ENCODE measurements at places on chromosomes 11 and 22.

DNA sequence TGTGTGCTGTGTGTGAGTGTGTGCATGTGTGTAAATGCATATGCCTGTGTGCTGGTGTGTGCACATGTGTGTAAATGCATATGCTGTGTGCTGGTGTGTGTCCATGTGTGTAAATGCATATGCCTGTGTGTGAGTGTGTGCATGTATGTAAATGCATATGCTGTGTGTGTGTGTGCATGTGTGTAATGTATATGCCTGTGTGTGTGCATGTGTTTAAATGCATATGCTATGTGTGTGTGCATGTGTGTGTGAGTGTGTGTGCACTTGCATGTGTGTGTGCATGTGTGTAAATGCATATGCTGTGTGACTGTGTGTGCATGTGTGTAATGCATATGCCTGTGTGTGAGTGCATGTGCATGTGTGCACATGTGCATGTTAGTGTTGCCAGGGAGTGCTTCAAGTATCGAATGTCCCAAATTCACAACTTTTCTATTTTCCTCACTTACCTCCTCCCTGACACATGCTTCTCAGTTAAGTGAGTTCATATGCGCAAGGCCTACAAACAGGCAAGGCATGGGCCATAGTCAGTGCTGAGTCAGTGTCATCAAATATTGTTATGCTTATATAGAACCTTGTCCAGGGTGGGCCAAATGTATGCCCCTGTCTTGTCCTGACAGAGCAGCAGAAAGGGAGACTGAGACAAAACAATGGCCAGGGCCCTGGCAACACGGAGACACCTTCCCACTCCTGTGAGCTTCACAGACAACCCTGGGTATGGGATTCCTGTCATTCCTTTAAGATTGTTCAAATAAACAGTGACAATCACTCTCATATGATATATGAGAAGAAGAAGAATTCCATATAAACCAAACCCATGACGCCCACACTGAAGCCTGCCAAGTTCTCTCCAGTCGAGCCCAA, 38.6 kb downstream of the GGTLC2 start:
- no peaks in the 10 kb centered on the region for H3K4me1 ChIP-seq
- H3K27ac ChIP-seq, result no peak overlapping the region
- no peak overlapping the region for H3K4me3 ChIP-seq
- no peak for DNase-seq
- no peaks in the 10 kb centered on the region for H3K27me3 ChIP-seq

DNA sequence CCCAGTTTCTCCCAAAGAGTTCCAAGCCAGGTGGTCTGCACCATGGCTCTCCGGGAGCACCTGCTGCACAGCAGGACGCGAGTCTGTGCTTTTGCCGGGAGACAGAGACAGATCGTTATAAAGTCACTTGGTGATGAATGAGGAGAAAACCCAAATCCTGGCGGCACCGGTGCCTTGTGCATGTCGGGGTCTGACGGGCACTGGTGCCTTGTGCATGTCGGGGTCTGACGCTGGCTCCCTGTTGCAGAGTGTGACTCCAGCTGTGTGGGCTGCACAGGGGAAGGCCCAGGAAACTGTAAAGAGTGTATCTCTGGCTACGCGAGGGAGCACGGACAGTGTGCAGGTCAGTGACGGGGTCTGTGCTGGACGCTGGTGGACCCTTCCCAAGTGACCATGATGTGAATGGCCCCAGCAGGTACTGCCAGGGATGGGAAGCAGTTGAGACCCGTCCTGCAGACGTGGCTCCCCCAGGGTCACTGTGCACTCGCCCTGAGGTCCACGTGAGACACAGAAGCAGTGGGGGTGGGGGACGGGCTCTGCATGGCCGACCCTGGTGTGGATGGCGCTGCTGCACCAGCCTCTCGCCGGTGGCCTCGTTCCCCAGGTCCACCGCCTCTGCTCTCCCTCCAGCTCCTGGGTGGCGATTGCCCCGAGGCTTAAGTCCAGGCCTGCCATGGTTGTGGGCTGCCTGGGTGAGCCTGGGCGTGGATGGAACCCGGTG, 5.8 kb downstream of the CRELD2 start:
- H3K4me1 ChIP-seq, result no peaks in the 10 kb centered on the region
- no peak overlapping the region for H3K27ac ChIP-seq
- H3K4me3 ChIP-seq, result no peak overlapping the region
- no peaks in the 10 kb centered on the region for H3K27me3 ChIP-seq
- H3K36me3 ChIP-seq, result peaks cover 10% of the 10 kb centered on the region
- no peak for DNase-seq

- H3K27me3 ChIP-seq, result no peaks in the 10 kb centered on the region
- H3K36me3 ChIP-seq, result no peaks in the 10 kb centered on the region
- H3K27ac ChIP-seq, result no peak within 1 kb of the TSS
Observed at GRCh38 chr22:50481440-50482106, at the start of gene ADM2. ADM2 (plus strand) TSS chr22:50481543; CDS start chr22:50481848, 305 bp downstream.

- no peaks in the 10 kb centered on the region for H3K36me3 ChIP-seq
- H3K27ac ChIP-seq, result no peak overlapping the region
- H3K4me1 ChIP-seq, result no peaks in the 10 kb centered on the region
- H3K27me3 ChIP-seq, result no peaks in the 10 kb centered on the region
- no peak overlapping the region for H3K4me3 ChIP-seq
- no peak for DNase-seq
Observed at GRCh38 chr11:106683435-106683834, 334.8 kb downstream of the GUCY1A2 start.

DNA sequence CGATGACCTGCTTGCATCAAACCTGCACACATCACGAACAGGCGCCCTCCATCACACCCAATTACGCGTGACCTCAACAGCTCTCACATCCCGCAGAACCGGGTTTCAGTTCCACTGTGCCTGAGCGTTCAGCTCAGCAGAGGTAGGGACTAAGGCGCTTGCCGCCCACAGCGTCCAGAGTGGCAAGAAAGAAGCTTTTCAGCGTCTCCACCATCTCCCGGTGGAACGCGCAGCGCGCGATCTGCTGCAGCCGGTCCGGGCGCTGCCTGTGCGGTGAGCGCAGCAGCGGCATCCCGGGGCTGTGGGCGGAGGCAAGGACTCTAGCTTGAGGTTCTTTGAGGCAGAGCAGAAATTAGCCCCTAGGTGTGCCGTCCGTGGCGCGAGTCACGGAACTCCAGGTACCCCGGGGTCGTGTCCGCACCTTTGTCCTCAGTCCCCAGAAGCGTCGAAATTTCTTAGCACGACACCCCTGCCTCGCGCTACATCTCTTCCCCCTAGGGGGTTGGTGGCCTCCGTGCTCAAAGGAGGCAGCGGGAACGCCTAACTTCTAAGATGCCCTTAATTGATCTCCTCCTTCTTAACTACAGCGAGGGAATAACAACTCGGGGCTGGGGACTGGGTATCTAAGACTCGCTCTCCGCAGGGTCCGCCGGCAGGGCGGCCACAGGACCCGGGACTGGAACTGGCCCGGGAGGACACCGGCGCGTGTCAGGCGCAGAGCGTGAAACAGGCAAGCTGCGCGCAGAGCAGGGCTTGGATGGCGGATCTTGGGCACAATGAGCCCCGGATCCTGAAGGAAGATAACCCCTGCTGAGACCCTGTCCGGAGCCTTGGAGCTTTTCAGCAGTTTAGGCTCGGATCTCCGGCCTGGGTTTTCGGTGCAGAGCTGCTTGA, 1.7 kb upstream of the CALCA start:
- no peak for DNase-seq
- no peaks in the 10 kb centered on the region for H3K36me3 ChIP-seq
- no peak overlapping the region for H3K27ac ChIP-seq
- H3K27me3 ChIP-seq, result peaks cover 4% of the 10 kb centered on the region
- H3K4me1 ChIP-seq, result no peaks in the 10 kb centered on the region

GRCh38 chr11:66996609-66997273, 21.6 kb downstream of the C11orf86 start:
- no peak overlapping the region for H3K4me3 ChIP-seq
- H3K36me3 ChIP-seq, result no peaks in the 10 kb centered on the region
- no peaks in the 10 kb centered on the region for H3K27me3 ChIP-seq
- H3K27ac ChIP-seq, result no peak overlapping the region
- peak; percentile 41 for DNase-seq

- no peaks in the 10 kb centered on the region for H3K27me3 ChIP-seq
- H3K4me3 ChIP-seq, result no peak overlapping the region
- no peak for DNase-seq
- H3K4me1 ChIP-seq, result no peaks in the 10 kb centered on the region
- no peak overlapping the region for H3K27ac ChIP-seq
Observed at GRCh38 chr11:17445240-17445795, 31.3 kb downstream of the ABCC8 start.

All from right lobe of liver (tissue), 6 donors.